Upper lobe of right lung (tissue), 1 donor: ENCODE measurements at places on chromosomes 1 and 21.

DNA sequence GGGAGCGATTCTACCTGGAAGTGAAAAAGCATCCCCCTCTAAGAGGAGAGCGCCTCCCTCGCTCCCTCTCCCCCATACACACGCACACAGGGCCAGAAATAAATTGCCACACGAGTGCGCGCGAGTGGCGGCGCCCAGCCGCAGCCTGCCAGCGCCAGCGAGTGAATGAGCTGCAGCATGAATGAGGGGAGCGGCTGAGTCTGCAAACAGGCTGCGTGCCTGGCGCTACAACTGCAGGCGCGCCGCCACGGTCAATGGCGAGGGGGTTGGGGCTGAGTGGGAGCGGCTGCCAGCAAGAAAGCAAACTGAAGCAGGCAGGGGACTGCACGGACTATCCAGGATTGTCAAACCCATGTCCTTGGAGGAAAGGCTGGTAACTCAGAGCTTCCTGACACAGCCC is 2.2 kb downstream of the CAMK1G start:
- DNase-seq = peak; percentile 72

GRCh38 chr1:175597205-175597604 is 146.2 kb downstream of the TNR start:
- DNase-seq = no peak

GRCh38 chr1:46186076-46186475 is 9.8 kb upstream of the P3R3URF start:
- DNase-seq = no peak

DNA sequence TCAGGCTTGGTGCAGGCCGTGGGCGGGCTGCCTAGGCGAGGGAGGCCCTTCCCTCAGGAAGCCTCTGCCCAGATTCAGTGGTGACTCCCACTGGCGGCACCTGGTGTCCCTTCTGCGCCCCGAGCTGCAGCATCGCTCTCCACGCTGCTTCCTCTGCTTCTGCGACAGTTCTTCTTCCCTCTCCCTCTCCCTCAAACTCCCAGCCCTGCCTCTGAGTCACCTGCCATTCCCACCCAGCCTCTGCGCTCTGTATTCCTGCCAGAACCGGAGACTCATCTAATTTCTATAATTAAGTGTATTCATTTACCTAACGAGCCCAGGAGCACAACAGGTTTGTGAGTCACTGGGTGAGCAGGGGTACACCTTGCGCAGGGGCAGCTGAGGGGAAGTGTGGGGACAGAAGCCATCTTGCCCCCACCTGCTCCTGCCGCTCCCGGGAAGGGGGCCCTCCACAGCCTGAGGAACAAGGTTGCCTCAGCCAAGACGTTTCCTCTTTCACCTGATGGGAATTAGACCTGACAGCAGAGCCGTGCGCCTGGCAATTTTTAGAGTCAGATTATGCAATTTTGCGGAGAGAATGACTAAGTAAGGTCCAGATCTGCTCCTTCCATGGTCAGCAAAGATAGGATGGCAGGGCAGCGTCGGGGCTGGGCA is 19.4 kb downstream of the KCNC4 start:
- no peak for DNase-seq

DNA sequence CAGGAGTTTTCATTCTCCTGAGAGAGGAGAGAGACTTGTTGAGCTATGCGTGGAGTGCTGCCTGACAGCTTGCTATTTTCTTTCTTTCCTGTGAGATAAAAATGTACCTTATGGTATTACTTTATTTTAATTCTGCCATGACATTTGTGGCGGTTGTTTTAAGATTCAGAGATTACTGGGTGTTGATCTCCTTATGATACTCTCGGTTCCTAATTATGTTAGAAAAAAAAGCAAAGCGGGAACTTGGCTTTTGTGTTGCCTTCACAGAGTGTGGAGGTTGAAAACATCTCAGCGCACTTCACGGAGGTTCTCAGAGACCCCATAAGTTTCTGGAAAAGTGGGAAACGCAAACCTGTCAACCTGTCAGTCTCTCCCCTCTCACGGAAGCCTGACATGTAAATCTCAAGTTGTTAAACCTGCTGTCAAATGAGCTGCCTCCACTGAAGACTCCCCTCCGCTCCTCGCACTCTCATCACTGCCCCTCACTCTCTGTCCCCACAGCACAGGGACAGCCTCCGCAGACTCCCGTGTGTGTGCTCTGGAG is 405.6 kb downstream of the KIF26B start:
- no peak for DNase-seq

DNA sequence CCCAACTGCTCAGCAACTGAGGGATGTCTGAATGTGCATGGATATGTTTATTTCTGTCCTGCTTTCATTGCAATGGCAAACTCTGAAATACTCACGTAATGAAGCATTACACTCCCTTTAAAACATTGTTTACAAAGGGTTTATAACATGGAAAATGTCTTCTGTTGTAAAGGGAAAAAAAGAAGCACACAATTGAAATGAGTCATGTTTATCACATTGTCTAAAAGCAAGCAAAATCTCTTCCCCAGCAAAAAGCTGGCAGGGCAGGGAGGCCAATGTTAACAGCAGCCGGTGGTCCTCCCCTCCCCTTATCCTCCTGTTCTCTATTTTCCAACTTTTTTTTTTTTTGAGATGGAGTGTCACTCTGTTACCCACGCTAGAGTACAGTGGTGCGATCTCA is 3.9 kb upstream of the EFNA1 start:
- no peak for DNase-seq

DNA sequence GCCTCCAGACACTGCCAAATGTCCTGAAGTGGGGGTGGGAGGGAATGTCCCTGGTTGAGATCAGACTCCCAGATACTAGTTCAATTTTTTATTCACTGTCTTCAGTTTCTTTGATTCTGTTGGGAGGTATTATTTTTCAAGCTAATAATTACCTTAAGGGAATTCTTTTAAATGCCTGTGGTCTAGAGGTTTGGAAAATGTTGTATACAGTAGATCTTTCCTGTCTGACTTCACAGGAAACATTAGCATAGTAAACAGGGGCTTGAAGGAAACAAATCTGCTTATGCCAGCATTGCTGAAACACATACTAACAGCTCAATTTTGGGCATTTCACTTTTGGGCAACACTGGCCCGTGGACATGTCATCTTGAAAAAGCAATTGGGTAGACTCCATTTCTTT is 84.3 kb upstream of the HP1BP3 start:
- no peak for DNase-seq

GRCh38 chr1:53592985-53593757 is 134.0 kb downstream of the DMRTB1 start:
- peak; percentile 58 for DNase-seq

DNA sequence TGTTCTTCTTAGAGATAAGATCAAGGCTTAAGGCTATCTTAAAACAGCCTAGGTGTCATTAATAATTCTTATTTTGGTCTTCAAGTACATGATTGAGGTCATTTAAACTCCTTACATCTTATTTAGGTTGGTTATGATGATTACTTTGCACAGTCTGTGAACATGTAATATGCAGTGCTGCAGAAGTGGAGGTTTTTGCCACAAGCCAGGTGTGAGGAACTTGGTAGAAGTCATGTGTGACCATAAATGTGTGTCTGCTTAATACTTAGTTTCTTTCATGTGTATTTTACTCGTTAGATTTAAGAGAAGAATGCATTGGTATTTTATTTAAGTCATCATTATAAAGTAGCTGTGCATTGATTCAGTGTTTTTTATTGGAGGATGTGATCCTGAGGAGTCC is 10.1 kb downstream of the ATG4C start:
- DNase-seq = no peak

DNA sequence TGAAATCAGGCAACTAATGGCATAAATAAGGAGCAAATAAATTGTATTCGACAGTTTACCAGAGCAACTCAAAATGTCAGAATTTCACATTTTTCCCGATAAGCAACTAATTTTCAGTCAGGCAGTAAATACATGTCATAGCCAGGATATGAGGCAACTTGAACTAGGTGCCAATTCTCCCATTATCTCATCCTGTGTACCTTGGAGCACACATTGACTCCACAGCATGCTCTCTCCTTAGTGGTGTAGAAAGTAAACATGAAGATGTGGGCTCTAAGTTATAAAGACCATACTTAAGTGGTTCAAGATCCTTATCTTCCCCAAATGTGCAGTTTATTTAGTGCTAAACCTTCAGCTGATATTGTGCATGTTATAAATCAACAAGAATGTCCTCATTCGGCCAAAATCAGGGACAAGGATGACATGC is 197.8 kb downstream of the VAV3 start:
- no peak for DNase-seq

DNA sequence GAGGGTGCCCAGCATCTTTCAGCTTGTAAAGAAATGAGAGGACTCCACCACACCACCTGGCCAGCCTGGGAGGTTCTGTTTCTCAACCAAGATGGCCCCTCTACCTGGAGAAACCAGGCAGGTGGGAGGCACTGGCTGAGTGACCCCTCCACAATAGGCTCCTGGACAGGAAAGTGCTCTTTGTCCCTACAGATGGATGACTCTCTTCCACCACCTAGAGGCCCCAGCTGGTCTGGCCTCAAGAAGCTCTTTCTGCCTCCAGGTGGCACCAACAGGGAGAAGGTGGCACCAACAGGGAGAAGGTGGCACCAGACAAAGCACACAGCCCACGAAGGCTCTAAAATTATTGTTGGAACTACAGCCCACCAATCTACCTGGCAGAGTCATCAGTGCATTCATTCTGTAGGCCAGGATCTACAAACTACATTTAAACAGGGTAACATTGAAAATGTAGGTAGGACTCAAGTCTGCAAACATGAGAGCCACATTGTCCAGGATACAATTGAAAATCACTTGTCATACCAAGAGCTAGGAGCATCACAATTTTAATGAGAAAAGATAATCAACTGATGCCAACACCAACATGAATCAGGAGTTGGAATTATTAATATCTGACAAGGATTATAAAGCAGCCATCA is 14.4 kb downstream of the TMPRSS3 start:
- DNase-seq = no peak

DNA sequence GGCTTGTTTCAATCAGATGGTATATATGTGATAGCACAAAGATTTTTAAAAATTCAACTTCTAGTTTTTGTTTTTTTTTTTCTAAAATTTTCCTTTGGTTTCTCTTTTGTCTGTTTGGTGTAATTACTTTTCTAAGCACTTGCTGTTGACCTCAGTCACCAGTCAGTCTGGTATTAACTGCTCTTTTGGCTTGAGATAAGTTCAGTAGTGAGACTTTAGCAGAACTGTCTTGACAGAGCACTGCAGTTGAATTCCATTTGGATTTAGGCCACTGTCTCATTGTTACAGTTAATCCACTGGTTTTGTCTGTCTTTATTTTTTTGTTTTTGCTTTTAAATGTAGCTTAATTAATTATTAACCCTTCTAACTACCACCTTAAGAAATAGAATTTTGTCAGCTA is 36.2 kb downstream of the OSBPL9 start:
- no peak for DNase-seq

DNA sequence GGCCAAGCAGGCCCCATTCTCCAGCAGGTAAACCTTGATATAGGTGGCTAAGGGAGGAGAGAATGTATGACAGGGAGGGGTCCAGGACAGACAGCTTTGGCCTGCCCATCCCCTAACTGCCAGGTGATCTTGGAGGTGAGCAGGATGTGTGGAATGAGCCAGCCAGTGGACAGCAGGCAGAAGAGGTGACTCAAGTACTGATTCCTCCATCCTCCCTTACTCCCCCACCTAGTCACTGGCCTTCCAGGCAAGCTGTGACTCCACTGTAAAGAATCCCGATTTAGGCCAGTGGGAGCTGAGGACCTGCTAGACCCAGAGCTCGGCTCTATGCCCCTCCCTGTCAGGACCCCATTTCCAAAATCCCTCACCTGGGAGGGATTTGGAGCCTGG is 36.6 kb downstream of the RIMS3 start:
- peak; percentile 13 for DNase-seq

DNA sequence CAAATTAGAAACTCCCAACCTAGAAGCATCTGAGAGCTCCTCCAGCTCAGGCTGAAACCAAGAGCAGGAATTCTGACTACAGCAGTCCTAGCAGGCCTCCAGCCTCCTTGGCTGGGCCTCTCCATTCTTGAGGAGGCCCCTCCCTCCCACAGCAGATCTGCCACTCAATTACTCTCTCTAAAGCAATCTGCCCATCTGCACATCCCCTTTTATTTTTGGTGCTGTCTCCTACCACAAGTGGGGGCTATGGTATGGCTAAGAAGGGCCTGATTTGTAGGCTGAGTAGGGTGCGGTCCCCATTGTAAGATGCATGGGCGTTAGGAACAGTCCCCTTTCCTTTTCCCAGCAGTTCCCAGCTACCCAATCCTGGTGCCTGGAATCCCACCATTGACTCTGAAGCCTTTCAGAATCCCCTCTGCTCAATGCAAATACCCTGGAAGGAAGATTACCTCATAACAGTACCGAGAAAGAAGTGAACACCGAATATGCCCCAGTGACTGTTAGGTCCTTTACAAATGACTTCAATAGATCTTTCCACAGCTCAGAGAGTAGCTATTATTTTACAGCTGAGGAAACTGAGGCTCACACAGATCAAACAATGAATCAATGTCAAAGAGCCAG is 11.6 kb upstream of the TTC39A start:
- DNase-seq = no peak

- no peak for DNase-seq
Observed at GRCh38 chr1:161282991-161283390, 24.4 kb downstream of the PCP4L1 start.
